Kidney epithelial cell (primary cell): ENCODE measurements at places on chromosomes 6 and 20. TPM values are rescaled to one million over a fixed set of nuclear protein-coding genes. Genes with fewer than 3 reads are reported as not detected.

PDE7B gene
- 0.34 and 0.84 TPM in 2 replicates for total RNA-seq

DNA sequence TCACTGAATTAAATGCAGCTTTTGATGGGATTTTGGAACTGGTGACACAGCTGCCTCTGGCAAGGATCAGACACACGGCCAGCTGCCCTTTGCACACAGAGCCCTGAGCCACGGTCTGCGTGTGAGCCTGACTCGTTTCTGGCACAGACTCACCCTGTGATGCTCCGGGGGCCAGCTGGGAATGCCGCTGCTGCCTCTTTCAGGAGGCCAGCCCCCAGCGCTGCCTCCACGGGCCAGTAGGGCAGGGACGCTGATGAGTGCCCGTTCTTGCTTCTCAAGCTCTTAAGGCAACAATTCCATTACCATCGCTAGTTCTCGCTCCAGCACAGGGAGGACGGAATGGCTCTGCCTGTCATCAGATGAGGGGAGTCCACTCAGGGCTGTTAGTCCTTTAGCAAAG, 61.6 kb downstream of the IRF4 start:
- no peak for DNase-seq

- DNase-seq = no peak
These were observed 201.8 kb downstream of the DHX35 start for GRCh38 chr20:39163993-39164392.

- no peak for DNase-seq
These were observed 49.0 kb downstream of the SOBP start for GRCh38 chr6:107538856-107539387.

DNA sequence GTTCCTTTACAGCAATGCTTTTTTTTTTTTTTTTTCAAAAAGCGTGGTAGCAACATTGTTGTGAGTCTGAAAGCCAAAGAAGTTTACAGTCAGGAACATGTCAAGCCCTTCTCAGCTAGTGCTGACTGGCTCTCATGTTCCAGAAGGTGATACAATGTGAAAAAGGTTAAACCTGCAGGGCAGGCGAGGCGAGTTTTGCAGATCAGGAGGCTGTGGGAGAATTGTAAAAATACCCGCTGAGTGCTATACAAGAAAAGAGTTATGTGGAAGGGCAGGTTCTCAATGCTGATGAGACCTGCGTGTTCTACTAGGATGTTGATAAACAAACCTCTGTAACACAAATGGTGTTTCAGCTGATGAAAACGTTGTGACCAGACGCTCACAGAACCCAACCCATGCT, 30.9 kb upstream of the RPP40 start:
- DNase-seq = no peak

GRCh38 chr20:63009045-63009961, 2.5 kb upstream of the BHLHE23 start:
- DNase-seq = no peak

DNA sequence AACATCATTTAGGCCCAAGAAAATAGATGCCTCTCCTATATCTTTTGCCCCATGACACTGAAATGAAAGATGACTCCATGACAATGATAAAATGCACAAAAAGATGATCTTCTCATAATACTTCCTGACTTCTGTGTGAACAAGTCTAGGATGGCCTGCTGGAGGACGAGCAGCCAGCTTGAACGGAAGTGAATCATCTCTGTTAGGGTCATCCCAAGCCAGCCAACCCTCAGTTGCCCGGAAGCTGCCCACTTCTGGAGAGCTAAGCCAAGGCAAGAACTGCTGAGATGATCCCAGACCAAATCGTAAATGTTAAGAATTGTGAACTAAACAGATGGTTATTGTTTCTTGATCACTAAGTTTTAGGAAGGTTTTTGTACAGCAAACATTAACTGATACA, 249.7 kb upstream of the HS3ST5 start:
- DNase-seq = no peak

- no peak for DNase-seq
These were observed 192.5 kb upstream of the ZFP64 start for GRCh38 chr20:52383995-52384621.

GRCh38 chr6:138555421-138555988, 56.2 kb upstream of the NHSL1 start:
- DNase-seq = no peak
